Activated naive CD4-positive, alpha-beta T cell treated with Interleukin-2 at 50 U/mL for 16 hours (primary cell): ENCODE measurements at places on chromosomes 11 and 22.
A peak's percentile ranks its signal among the peaks of the same experiment; 100 is the strongest.

- peak; percentile 33 for DNase-seq
Measured at GRCh38 chr11:68550485-68550817, 89.9 kb downstream of the PPP6R3 start.

DNA sequence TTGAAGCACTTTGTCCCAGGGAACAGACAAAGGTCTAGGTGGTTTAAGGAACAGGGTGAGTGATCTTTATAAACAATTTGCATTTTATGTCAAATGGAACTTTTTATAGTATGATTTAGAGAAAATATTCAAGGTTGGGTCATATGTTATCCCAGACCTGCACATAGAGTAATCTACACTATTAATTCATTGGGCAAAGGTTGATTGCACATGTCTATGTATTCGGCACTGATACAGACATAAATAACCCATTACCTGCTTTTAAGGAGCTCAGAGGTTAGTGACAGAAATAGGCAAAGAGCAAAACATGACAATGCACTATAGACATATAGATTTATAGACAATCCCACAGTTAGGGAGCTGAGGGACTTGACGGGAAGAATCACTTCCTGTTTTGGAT lies 141.5 kb upstream of the UBASH3B start:
- no peak for DNase-seq

DNA sequence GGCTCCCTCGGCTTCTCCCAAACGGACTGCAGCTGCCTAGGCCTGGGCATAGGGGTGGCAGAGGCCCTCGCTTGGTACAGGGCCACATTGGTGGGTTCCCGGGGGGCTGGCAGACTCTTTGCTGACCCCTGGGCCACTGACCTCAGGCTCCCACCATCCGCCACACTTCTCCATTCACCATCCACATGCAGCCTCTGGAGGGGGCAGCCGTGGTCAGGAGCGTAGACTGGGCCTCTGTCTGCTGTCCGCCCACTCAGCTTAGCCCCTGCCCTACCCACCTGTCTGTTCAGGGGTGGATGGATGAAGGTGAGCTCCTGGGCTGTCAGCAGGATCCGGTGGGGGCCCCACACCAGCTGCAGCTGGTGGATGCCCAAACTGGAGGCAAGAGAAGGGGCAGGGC lies 45.7 kb upstream of the LRRC32 start:
- no peak for DNase-seq

DNA sequence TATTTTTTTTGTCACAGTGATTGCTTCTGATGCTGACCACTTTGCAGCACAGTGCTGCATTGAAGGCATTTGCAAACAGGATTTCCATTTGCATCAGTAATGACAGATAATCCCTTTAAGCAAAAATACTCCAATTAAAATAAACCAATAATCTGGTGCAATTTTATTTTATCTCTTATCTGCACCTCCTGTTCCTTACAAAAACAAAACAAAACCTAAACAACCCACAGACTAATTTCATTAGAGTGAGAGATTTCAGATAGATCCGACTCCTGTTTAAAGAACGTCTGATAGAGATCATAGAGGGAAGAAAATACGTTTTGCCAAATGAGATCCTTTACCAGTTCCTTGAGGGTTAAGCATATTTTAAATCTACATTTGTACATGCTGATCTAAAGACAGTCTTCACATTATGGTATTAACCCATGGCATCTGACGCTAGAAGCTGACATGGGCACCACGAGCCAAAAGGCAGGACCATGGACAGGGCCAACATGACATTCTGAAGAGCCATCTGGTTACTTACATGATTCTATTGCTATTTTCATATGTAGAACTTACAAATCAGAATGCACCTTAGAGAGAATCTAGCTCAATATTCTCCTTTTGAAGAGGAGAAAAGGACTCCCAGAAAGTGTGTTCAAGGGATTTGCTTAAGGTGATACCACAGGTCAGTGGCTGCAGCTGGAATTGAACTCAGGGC lies 286.2 kb upstream of the NARS2 start:
- no peak for DNase-seq

GRCh38 chr11:68047437-68048290 lies 8.8 kb downstream of the TCIRG1 start:
- DNase-seq = no peak

DNA sequence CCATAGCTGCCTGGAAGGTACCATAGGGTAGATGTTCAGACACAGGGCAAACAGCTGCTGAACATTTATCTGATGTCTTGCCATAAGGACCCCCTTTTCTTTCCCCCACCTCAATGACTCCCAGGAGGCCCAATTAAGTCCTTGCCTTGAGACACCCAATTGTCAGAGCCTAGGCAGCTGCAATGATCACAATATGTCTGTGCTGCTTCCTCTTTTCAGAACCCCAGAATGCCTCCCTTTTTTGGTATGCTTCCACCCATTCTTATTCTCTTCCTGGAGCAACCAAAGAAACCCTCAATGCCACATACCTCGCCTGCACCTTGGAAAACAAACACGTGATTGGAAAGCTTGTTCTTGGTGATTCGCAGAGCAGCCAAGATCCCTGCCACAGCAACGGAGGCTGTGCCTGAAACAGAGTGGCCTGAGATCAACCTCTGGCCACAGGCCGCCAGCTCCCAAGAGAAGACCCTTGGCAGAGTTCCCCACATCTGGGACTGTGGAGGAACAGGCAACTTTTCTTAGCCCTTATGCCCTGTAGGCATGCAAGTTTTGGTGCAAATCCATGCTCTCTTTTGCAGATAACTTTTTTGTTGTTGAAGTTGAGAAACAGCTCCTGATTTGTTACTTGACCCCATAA lies 75.4 kb downstream of the CCDC81 start:
- DNase-seq = no peak

- DNase-seq = no peak
Measured at GRCh38 chr11:73971175-73971719, 11.4 kb downstream of the UCP2 start.

DNA sequence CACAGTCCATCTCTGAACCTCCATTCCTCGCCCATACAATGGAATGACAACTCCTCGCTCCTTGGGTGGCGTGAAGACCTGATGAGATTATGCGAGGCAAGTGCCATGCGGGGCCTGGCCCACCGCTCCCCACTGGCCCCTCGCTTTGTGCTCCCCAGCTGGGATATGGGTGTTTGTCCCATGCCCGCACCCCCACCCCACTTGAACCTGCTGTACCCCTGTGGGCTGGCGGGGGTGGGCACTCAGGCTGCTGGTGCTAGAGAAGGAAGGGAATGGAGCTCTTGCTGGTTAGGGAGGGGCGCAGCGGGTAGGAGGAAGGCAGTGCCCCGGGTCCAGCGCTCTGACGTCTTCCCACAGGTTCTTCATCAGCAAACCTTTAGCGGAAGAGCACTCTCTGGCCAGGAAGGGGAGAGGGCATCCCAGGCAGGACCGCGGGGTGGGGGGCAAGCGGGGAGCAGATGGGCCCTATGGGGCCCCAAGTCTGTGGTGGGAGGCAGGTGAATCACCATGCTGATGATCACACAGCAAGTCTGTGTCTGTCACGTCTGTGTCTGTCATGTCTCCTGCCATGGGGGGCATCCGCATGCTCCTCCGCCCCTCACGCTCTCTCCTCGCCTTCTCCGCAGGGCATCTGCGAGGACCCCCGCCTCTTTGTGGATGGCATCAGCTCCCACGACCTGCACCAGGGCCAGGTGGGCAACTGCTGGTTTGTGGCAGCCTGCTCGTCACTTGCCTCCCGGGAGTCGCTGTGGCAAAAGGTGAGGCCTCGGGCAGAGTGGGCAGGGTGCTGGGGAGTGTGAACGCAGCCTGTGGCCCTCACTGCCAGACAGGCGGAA lies 9.4 kb upstream of the OMP start:
- no peak for DNase-seq

DNA sequence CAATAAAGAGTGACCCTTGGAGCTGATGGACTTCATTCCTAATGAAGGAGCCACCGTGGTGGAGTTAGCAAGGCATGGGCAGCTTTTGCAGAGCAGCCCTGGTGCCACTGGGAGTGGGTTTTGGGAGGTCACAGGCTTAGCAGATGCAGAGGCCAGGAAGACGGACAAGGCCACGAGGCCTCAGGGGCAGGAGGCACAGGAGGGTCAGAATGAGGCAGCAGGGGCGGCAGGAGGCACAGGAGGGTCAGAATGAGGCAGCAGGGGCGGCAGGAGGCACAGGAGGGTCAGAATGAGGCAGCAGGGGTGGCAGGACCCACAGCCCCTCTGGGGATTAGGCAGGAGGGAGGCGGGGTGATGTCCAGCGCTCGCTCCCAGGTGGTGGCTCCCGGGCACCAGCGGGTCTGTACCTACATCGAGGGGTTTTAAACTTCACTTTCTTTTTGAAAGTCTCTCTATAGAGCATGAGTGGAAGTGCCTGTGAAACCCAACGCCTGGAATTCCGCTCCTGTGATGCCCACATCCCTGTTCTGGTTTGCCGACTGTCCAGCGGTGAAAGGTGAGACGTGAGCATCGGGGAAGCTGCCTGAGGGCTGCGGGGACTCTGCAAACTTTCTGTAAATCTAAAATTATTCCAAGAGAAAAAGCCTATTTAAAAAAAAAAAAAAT lies 521.6 kb downstream of the BRD1 start:
- no peak for DNase-seq

DNA sequence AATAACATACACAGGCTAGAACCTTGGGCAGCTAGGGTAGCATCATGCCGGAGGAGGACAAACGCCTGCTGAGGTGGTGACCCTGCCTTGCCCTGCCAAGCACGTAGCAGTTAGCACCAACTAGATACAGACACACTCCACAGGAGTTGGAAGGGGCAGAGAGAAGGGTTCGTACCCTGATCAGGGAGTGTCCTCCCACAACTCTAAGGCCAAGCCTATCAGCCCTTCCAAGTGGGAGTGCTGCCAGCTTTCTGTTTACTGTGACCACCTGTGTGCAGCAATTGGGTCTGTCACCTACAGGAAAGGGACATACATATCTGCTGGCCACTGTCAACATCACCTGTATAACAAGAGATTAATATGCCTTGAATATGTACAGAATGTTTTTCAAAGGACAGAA lies 1.9 kb upstream of the THAP7 start:
- DNase-seq = no peak
